Renal cortex interstitium (tissue), 15 donors: ENCODE measurements at places on chromosomes 2 and 18. TPM values are rescaled to one million over a fixed set of nuclear protein-coding genes. Genes with fewer than 3 reads are reported as not detected.

DNA sequence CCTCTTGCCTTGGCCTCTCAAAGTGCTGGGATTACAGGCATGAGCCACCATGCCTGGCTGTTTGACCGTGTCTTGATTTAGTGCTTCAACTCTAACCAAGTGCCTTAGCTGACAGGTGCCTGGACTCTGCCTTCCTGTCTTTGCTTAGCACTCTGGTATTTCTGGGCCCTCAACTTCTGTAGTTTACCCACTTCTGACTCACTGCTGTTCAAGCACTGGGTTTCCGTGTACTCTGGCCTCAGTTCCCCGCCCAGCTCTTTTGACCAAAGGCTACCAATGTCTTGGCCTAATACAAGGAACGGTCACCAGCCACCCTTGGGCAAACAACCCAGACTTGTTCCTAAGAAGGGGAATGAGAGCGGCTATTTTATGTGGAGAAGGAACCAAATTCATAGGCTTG is 35.7 kb upstream of the CABLES1 start:
- DNase-seq = no peak

DNA sequence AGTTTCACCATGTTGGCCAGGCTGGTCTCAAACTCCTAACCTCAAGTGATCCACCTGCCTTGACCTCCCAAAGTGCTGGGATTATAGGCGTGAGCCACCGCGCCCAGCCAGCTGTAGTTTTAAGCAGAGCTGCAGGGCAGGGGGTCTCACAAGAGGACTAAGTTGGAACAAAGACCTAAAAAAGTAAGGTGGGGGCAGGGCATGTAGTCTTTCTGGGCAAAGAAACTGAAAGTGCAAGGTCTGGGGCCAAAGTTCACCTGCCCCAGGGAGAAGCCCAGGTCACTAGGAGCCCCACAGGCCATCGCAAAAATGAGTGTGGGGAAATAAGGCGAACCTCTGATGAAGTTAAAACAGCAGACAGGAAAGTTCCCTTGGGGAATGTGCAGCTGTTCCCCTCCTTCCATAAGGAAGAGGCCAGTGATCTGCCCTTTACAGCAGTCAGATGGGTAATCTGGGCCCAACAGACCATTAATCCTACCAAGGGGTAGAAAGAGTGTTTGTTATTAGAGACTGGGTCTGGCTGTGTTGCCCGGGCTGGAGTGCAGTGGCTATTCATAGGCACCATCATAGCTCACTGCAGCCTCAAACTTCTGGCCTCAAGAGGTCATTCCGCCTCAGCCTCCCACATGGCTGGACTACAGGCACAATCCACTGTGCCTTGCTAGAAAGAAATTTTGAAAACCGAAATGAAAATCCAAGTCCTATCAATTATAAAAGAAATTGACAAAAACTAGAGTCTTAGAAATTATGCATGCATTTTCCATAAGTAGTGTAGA is 2.8 kb downstream of the SCLY start:
- DNase-seq = no peak

Gene KCNJ13
- 2.8 TPM for polyA plus RNA-seq

DNA sequence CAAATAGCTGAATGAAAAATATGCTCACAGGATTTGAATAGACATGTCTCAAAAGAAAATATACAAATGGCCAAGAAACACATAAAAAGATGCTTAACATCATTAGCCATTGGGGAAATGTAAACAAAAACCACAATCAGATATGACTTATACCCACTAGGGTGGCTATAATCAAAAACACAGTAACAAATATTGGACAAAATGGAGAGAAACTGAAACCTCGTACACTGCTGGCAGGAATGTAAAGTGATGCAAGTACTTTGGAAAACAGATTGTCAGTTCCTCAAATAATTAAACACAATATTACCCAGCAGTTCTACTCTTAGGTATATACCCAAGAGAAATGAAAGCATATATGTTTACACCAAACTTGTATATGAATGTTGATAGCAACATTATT is 213.0 kb downstream of the PHLPP1 start:
- DNase-seq = no peak

- DNase-seq = no peak
Measured at GRCh38 chr18:41113885-41114482, 841.0 kb upstream of the PIK3C3 start.

GRCh38 chr2:120401275-120402066 is 55.5 kb downstream of the INHBB start:
- no peak for DNase-seq

DNA sequence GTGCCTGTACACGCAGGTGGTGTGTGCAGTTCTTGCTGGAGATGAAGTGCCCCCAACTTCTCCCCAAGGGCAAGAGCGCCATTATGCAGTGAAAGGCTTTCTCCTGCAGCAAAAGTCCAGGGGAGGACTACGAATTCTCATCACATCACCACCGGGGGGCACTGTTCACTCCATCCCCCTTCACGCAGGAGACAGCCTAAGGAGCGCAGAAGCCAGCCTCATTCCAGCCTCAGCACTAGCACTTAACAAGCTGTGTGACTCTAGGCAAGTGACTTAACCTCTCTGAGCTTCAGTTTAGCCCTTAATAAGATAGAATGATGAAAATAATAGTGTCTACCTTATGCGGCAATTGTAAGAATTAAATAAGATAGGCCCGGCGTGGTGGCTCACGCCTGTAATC is 32.3 kb downstream of the DNMT3A start:
- no peak for DNase-seq

Gene PLEKHM3
- polyA plus RNA-seq = 15.3 TPM
